A549 (cell line): ENCODE measurements at places on chromosomes 6 and 20. TPM values are rescaled to one million over a fixed set of nuclear protein-coding genes. Genes with fewer than 3 reads are reported as not detected.

The HLA-DRB1 gene
- not detected in 3 replicates for polyA plus RNA-seq

- no peak for DNase-seq
Observed at GRCh38 chr6:139572001-139572400, 197.6 kb upstream of the CITED2 start.

- no peak for DNase-seq
Observed at GRCh38 chr6:112910256-112910655, 563.1 kb downstream of the RFPL4B start.

DNA sequence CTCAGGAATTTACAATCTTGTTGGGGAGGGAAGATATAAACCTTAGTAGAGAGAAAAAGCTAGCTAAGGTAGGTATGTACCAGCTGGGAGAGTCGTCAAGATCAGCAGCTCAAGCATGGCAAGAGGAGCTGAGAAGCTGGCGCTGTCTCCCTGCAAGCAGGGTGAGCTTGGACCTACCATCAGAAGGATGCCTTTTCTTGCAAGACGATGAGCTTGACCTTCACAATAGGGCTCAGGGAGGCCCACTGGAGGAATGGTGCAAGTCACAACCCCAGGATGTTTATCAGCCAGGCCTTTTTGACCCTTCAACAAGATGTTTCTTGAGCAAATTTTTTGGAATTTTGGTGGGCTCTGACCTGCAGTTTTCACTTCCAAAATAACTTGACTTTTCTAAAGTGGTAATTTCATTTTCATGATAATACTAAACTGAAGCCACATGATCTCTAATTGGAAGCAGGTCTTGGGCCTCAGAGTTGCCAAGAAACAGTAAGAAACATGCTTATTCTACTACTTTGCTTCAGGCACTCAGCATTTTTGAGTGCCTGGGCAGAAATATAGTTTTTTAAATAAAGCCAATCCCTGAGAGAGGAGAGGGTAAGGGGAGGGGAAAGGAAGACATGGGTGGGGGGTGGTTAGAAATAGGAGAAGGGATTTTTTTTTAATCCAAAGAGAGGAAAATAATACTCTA, 258.1 kb downstream of the CLIC5 start:
- DNase-seq, result no peak

DNA sequence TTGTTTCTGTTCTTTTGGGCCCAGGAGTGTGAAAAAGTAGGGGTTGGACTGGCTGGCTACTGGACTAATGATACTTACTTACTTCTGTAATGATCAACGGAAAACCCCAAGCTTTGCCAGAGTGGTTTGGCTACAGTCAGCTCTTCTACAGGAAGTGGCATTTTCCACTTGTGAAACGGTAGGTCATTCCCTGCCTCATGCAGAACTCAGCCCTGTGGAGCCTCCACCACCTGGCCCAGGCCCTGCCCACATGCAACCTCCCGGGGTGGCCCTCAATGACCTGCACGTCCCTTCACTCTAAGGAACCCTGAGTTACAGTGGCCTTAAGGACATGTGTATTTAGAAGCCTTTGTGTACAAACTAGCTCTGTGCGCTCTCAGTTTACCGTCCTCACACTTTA, 140.4 kb downstream of the DTNBP1 start:
- DNase-seq, result no peak
